Activated naive CD4-positive, alpha-beta T cell treated with anti-CD3 and anti-CD28 coated beads for 36 hours (primary cell): ENCODE measurements at places on chromosomes 1 and 21. TPM values are rescaled to one million over a fixed set of nuclear protein-coding genes. Genes with fewer than 3 reads are reported as not detected.

DNA sequence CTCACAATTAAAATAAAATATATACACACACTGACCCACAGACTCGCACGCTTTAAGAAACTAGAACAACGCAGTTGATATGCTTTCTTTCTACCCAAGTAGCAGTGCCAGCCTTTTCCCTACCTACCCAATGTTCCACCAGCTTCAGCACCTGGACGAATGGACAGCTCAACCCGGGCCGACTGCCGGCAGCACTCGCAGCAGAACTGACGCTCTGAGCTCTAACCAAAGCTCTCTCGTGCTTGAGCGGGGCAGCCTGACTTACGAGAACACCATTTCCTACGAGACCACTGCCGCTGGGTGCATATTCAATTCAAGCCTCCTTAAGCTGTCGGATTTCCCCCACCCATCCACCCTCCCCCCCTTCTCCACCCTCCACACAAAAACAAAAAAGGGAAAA lies 127.4 kb upstream of the DPYD start:
- H3K36me3 ChIP-seq, result no peaks in the 10 kb centered on the region
- H3K27me3 ChIP-seq, result peaks cover 62% of the 10 kb centered on the region
- DNase-seq, result peak; percentile 89
- peak overlapping the region; percentile 54 for H3K4me3 ChIP-seq
- H3K4me1 ChIP-seq, result peaks cover 38% of the 10 kb centered on the region
- no peak overlapping the region for H3K27ac ChIP-seq

CCDC24 gene
- total RNA-seq, result 0.91 TPM

DNA sequence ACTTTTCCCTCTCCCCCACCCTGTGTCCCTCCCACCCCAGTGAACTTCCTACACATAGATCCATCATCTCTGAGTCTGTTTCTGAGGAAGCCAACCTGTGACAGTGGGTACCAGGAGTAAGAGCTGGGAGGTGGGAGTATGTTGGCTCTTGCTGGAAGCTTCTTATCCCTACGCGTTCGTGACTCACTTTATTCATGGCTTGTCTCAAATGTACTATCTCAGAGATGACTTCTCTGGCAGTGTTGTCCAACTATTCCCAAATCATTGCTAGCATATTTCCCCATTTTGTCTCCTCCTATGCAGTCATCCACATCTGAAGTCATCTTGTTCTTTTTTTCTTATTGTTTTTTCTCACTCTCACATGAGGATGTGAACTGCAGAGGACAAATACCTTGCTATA lies 88.0 kb downstream of the HIVEP3 start:
- no peak overlapping the region for H3K27ac ChIP-seq
- no peak overlapping the region for H3K4me3 ChIP-seq
- no peaks in the 10 kb centered on the region for H3K36me3 ChIP-seq
- H3K4me1 ChIP-seq, result no peaks in the 10 kb centered on the region
- no peaks in the 10 kb centered on the region for H3K27me3 ChIP-seq
- no peak for DNase-seq

DNA sequence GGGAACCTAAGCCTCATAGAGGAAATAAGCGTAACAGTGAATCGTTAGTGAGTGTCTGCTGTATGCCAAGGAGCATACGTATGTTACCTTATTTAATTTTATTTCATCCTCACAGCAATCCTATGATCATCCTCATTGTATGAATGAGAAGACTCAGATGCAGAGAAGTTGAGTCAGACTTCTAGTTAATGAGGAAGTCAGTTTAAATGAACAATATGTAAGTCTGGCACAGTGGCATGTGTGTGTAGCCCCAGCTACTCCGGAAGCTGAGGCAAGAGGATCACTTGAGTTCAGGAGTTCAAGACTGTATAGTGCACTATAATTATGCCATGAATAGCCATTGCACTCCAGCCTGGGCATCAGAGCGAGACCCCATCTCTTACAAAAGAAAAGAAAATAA lies 148.0 kb downstream of the ZZZ3 start:
- no peak overlapping the region for H3K27ac ChIP-seq
- H3K4me3 ChIP-seq, result no peak overlapping the region

GRCh38 chr1:6103111-6103853 lies 57.6 kb downstream of the KCNAB2 start:
- no peaks in the 10 kb centered on the region for H3K4me1 ChIP-seq
- peaks cover 4% of the 10 kb centered on the region for H3K27me3 ChIP-seq
- DNase-seq, result no peak

ANGPTL3 gene
- total RNA-seq, result not detected

GRCh38 chr1:55555956-55556725 lies 341.0 kb upstream of the USP24 start:
- no peak overlapping the region for H3K4me3 ChIP-seq
- no peak overlapping the region for H3K27ac ChIP-seq
- no peaks in the 10 kb centered on the region for H3K4me1 ChIP-seq
- no peaks in the 10 kb centered on the region for H3K27me3 ChIP-seq
- no peak for DNase-seq

DNA sequence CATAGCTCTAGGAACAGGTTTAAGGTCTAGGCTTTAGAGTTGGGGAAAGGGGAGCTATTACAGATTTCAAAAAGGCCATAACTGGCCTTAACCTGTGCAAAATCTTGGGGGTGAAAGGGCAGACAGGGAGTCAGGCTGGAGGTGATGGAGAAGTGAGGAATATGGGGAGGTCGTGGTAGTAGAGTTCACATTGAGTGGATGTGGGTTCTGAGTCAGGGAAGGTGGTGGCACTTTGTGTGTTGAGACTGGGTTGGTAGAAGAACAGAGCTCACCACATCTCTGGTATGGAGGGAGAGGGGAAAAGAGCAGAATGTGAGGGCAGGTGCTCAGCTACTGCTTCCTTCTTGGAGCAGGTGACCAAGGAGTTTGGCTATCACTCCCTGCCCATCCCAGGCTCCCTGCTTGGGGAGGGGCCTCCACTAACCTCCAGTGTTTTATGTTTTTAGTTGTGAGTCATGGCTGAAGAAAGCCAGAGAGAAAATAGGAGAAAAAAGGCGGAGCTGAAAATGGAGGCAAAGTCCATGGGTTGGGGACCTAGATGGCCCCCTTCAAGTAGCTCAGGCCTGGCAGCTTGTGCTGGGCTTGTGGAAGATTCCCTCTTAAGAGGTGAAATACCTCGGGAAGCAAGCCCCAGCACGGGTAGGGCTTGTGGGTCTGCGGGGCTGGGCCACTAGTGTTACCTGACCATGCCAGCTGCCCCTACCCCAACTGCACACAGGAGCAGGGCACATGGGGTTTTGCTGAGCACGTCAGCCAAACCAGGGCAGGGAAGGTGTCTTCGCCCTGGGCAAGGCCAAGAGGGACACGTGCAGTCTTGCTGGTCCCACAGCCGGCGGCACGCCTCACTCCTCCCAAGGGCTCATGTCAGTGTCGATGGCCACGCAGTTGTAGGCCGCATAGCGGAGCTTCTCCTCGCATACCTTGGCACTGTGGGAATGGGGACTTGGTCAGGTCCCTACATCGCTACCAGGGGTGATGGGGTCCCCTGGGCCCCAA lies 8.2 kb downstream of the HECTD3 start:
- DNase-seq, result no peak
- H3K4me3 ChIP-seq, result no peak overlapping the region
- peaks cover 15% of the 10 kb centered on the region for H3K36me3 ChIP-seq
- peaks cover 8% of the 10 kb centered on the region for H3K4me1 ChIP-seq

C1orf141 gene
- total RNA-seq, result not detected

DNA sequence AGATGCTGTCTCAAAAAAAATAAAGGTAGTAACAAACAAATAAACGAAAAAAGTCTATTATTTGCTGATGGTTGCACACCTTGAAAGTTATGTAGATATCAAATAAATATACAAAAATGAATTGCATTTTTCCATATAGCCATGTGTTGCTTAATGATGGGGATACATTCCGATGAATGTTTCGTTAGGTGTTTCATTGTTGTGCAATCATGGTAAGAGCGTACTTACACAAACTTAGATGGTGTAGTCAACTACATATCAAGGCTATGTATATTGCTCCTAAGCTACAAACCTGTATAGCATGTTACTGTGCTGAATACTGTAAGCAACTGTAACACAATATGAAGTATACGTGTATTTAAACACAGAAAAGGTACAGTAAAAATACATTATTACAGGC lies 34.4 kb downstream of the AHCTF1 start:
- no peak for DNase-seq
- H3K4me1 ChIP-seq, result peaks cover 12% of the 10 kb centered on the region
- peaks cover 46% of the 10 kb centered on the region for H3K36me3 ChIP-seq
- no peak overlapping the region for H3K27ac ChIP-seq
- no peaks in the 10 kb centered on the region for H3K27me3 ChIP-seq
- no peak overlapping the region for H3K4me3 ChIP-seq
